SW 1271 (cell line): ENCODE measurements at places on chromosomes 6 and 20.

DNA sequence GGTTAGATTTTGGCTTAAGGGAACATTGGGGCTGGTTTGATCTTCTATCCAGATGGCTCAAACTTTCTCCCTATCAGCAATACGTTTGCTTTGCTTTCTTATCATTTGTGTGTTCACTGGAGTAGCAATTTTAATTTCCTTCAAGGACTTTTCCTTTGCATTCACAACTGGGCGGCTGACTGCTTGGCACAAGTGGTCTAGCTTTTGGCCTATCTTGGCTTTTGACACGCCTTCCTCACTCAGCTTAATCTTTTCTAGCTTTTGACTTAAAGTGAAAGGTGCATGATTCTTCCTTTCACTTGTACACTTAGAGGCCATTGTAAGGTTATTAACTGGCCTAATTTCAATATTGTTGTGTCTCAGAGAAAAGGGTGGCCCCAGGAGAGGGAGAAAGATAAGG, 254.9 kb downstream of the PLCB1 start:
- no peak for DNase-seq

GRCh38 chr6:10837622-10837994, 731 bp downstream of the MAK start:
- no peak for DNase-seq

GRCh38 chr6:118913161-118913560, 19.2 kb downstream of the ASF1A start:
- no peak for DNase-seq

GRCh38 chr6:85110943-85111342, 338.9 kb upstream of the NT5E start:
- no peak for DNase-seq

- no peak for DNase-seq
Observed at GRCh38 chr6:81696524-81696923, 56.0 kb downstream of the TENT5A start.

DNA sequence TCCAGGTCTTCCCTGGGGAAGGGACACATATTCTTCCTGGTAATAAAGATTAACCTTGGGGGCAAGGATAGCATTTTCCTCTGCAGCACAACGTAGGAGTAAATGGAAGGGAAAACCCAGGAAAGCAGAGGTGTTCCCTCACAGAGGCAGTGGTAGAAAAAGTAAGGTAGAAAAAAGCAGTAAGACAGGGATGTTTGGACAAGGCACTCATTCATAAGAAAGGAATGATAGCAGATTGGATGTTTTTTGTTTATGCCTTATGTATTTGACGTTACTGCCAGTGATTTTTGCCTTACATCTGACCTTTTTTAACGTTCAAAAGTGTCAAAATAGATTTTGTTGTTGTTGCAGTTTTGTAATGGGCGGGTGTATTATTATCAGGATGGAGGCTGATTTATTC, 395.0 kb downstream of the CDKAL1 start:
- no peak for DNase-seq

DNA sequence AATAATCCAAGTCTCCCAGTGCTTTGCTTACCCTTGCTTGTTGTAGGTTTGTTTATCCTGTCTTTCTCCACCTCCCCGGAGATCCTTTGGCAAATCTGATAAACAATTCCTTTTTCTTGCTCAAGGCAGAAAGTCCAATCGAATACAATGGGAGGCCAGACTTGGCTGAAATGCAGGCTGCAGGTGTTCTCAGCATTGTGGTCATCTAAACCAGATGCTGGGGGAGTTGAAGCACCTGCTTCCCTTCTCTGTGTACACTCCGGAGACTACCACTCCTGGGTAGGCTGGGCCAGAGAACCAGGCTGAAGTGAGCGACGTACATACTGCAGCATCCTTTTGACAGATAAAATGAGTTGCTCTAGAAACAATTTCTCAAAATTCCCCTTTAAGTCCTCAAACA, 82.6 kb upstream of the PREP start:
- no peak for DNase-seq
